ENCODE measurements at places on chromosomes 3 and 15. TPM values are rescaled to one million over a fixed set of nuclear protein-coding genes. Genes with fewer than 3 reads are reported as not detected.

DNA sequence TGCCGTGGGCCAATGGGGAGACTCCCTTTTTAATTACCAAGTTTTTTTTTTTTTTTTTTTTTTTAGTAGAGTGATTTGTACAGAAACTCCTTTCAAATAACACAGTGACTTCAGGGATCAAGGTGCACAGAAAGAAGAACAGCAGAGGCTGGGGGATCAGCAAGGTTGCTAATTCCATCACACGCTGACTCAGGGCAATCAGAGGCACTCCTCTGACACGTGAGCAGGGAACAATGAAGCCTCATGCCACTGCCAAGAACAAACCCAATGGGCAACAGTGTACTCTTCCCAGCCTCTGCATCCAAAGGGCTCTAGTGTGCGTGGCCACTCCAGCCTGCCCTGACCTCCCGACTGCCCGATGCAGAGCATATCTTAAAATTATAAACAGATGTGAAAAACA lies 186.7 kb upstream of the WNT5A start:
- no peak for DNase-seq

TMEM45A gene
- total RNA-seq: 37.6 TPM

DNA sequence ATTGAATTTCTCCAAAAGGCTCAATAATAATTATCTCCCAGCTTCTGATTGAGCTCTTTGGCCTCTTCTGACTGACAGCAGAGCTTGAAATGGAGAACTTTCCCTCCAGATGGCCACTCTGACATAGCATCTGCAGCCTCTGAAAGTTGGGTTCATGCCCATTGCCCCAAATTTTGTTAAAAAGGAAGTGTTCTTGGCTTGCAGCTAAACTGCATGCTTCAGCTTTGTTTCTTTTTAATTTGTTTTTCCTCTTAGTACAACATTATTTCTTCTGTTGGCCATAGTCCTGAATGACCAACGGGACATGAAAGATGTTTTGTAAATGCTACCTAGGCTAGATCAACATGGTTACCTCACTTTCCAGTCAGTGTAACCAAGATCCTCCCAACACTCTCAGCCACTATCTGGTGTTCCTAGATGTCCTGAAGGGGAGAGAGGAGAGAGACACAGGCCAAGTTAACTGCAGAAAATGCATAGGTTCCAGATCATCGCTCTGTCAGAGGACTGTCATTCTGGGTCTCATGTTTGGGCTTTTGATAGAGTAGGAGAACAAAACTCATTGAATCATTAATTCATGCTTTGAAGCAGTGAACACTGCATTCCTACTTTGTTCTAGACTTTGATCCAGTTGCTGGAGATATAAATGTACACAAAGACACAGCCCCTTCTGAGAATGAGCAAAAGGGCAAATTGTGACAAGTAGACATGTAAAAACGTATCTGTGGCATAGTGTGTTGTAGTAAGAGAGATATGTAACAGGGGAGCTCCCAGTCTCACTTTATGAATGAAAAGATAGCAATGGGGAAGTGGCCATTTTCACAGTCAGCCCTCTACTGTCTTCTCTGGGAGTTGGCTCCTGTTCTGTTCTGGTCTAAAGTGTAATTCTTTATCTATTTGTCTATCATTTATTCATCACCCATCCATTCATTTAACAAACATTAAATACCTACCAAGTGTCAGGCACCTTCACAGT lies 156.2 kb downstream of the ZNF621 start:
- DNase-seq: no peak

DNA sequence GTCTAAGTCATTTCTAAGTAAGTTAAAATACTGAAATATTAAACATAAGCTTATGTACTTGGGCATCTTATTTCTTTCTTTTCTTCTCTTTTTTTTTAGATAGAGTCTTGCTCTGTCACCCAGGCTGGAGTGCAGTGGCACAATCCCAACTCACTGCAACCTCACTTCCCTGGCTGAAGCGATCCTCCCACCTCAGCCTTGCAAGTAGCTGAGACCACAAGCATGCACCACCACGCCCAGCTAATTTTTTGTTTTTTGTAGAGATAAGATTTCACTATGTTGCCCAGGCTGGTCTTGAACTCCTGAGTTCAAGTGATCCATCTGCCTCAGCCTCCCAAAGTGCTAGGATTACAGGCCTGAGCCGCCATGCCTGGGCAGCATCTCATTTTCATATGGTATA lies 16.0 kb upstream of the ZNF710 start:
- no peak for DNase-seq

PLCH1 gene
- total RNA-seq: 22.8 TPM

SNX1 gene
- total RNA-seq: 169 TPM

MEIS2 gene
- total RNA-seq: 18.9 TPM

DNA sequence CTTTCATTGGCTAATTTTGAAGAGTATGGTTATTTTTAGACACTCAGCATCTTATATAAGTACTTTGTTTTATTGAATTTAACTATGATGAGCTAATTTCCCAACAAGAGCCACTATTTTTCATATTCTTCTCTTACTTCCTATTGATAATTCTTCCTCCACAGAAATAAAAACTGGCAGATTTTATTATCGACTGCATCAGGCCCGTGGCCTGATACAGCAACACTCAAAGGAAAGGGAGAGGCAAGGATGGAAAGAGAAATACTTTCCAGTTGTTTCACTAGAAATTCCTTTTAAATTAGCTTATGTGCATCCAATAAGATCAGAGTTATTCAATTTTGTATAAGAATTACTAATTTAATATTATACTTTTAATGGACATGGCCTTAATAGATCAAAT lies 886.3 kb downstream of the ROBO1 start:
- no peak for DNase-seq

Data from lung (tissue), 17 donors.